ENCODE measurements at places on chromosomes 4 and X.

GRCh38 chr4:73865431-73866096, 3.6 kb upstream of the CXCL1 start:
- no peak for DNase-seq

- DNase-seq: peak; percentile 6
Measured at GRCh38 chrX:121802881-121803412, 755.5 kb downstream of the GLUD2 start.

GRCh38 chrX:117957128-117957527, 159.5 kb downstream of the KLHL13 start:
- no peak for DNase-seq

DNA sequence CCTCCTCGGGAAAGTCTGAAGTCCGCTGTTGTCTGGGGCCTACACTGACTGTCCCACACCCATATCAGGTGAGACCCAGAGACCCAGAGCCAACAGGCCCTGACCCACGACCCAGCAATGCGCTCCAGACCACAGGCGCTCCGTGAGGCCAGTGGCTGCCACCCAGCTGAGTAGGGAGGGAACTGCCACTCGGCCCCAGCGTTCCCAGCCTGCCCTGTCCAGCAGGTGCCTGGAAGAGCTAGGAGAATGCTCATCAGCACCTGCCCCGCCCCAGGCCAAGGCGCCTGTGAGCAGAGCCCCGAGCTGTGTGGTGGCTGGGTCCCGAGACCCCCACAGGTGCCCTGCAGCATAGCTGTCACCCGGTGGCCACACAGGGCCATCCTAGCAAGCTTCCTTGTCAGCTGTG, 2.7 kb downstream of the SPON2 start:
- no peak for DNase-seq

DNA sequence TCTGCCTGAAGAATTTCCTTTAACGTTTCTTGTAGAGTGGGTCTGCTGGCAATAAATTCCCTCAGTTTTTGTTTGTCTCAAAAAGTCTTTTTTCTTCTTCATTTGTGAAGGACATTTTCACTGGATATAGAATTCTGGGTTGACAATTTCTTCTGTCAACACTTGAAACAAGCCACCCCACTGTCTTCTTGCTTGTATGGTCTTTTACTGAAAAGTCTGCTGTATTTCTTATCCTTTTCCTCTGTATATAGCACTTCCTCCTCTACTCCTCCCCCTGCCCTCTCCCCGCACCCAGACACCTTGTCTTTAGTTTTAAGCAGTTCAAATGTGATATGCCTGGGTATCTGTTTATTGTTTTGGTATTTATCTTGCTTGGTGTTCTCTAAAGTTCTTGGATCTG, 23.3 kb downstream of the SLC9A7 start:
- DNase-seq: no peak
